ENCODE measurements at places on chromosomes 4 and X.

- no peak for DNase-seq
Observed at GRCh38 chr4:141922236-141922635, 285.9 kb downstream of the IL15 start.

GRCh38 chr4:95985051-95985450 is 145.2 kb downstream of the PDHA2 start:
- DNase-seq = no peak

DNA sequence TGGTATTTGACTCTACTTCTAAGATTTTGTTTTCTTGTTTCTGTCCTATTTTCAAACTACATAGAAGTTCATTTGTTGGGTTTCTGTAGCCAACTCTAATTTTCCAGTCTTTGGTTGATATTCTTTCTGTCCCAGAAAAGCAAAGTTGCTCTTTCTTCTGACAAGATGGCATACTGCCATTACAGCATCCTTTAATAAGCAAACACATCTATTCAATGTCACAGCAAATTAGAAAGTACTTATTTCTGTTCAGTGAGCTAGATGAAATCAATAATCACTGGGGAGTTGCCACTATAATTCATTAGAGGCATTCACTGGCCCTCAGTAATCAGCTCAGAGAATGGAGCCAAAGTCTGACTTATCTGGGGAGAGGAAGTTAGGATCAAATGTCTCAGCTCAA is 1258.0 kb upstream of the IGFBP7 start:
- DNase-seq = no peak

- no peak for DNase-seq
Observed at GRCh38 chr4:158168606-158169005, 4.2 kb downstream of the GASK1B start.

DNA sequence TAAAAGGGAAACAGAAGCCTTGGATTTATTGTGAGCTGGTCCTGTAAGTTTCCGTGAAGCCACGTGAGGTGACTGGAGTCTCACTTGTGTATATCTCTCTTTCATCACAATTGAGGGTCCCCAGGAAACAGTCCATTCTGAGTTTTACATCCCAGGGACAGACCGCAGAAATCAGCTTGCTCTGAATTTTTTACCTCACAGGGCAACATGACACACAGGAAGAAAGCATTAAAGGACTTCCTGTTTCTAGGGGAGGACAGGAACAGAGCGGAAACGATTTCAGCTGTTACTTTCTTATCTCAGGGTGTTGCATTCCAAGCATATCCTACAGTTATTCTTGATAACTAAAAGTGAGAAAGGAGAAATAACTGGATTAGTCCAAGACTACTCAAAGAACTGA is 553.5 kb downstream of the TRAM1L1 start:
- no peak for DNase-seq

DNA sequence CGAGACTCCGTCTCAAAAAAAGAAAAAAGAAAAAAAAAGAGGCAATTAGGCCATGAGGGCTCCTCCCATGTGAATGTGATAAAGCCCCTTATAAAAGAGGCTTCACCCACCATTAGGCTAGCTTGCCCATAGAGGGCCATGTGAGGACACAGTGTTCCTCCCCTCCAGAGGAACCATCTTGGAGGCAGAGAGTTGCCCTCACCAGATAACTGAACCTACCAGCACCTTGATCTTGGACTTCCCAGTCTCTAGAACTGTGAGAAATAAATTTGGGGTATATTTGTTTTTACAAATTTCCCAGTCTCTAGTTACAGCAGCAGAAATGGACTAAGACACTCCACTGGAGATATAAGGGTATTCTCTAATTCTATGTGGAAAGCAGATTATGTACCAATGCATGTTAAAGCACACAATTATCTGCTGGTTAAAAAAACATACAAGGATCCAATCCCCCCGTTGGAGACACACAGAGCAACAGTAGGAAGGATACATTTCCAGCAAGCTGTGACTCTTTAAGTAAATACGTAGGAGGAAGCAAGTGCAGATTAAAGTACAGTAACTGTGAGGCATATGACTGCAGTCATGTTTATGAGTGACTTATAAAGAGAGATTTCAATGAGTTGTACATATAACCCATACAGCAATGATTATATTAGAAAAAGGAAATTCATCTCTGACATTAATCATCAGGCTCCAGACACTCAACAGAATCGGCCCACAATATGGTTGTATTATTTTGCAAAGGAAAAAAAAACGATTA is 21.4 kb downstream of the SH3RF1 start:
- DNase-seq = no peak

GRCh38 chr4:86497131-86497530 is 97.0 kb upstream of the PTPN13 start:
- peak; percentile 36 for DNase-seq

GRCh38 chr4:2860391-2861348 is 17.0 kb downstream of the ADD1 start:
- DNase-seq = no peak

GRCh38 chr4:26717332-26717731 is 133.4 kb downstream of the TBC1D19 start:
- peak; percentile 88 for DNase-seq

GRCh38 chrX:41730081-41730480 is 6.1 kb downstream of the GPR82 start:
- peak; percentile 1 for DNase-seq

- DNase-seq = peak; percentile 70
Observed at GRCh38 chrX:97399400-97399799, 515.7 kb downstream of the RPA4 start.

DNA sequence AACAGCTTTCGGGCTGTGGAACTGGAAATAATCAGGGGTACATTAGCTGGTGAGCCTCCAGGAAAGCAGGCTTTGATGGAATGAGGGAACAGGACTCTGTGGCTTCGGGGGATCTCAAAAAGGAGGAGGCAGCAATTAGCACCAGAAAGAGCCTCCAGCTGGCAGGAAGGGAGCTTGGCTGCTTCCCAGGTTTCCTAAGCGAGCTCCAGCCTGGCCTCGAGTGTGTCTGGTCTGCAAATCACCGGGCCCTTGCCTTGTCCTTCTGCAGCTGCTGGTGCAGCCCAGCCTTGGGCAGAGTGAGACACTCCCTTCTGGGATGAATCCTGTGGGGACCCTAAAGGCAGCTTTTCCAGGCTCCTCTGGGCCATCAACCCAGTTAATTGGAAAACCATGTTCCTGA is 10.7 kb upstream of the PDHA1 start:
- DNase-seq = peak; percentile 8

DNA sequence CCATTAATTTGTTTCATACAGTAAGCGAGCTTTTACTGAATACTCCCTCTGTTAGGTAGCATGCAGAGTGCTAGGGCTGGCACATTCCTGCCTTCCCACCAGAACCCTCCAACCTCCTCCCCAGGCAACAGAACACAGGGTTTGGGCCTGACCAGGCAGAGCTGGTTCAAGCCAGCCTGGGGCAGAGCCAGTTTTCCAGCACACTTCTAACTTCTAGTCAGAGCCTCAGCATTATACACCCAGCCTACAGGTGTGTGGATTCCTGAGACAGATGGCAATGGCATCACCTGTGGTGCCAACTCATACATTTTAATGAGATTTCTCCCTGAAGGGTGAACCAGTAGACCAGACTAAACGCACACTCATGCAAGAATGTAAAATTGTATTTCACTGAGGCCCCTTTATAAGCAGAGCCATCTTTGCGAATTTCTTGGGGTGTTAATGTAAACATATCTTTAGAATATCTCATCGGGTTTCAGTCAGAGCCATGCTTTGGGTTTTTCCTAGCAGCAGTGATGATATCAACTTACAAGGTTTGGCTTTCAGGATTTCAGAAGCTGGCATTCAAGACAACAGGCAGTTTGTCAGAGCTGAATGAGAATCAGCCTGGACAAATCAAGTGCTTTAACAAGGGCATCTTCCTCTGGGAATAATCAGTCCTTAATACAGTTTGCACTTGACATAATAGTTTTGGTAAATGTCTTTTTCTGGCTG is 92.0 kb downstream of the GATB start:
- DNase-seq = peak; percentile 27

DNA sequence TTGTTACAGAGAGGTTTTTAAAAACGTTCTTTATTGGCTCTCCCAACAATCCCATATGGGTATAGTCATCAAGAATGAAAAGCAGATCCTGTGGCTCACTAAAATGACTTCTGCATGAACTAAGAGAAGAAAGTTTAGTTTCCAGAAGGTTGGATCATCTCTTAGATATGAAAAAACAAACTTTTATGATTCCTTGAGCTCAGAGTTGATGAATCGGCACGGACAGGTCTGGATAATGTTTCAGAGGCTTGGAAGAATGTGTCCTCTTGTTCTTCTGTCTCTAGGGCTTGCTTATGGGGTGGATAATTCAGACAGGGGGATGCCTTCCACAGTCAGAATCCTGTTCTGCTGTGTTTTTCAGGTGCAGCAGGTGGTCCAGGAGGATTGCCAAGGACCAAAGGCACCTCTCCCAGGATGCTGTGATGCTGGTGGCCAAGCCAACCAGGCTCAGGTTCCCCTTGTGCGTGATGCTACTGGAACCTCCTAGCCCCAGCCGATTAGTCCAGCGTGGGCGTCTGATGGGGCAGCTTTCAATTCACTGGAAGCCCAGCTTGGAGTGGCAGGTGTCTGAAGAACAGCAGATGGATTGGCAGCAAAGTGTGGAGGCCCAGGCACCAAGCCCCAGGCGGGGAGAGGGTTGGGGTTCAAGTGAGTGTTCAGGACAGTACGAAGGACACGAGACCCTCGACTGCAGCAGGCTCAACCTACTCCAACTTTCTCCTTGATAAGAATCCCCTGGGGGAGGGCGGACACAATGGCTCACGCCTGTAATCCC is 30.3 kb downstream of the CCKAR start:
- peak; percentile 49 for DNase-seq

DNA sequence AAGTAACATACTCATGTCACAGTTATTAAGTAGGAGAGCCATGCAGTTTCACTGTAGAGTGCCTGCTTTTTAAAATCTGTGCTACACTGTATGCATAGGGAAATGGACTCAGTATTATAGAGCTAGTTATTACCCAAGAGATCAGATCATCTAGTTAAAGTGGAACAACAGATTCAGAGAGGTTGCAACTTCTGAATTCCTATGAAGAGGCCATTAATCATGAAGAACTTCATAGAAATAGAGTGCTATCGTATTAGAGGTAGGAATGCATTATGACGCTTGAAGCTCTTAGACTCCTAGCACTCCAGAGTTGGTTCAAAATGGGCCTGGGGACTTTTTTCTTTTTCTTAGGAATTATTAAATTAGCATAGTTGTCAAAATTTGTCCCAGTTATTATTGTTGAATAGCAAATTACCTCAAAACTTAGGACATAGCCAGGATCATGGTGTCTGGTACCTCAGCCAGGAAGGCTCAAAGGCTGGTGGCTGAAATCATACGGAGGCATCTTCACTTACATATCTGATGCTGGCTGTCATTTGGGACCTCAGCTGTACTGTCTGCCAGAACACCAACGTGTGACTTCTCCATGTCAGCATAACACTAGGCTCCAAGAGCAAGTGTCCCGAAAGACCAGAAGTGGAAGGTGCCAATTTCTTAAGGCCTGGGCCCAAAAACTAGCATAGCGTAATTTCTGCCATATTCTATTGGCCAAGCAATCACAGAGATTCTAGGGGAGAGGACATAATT is 125.7 kb downstream of the STAG2 start:
- DNase-seq = no peak

DNA sequence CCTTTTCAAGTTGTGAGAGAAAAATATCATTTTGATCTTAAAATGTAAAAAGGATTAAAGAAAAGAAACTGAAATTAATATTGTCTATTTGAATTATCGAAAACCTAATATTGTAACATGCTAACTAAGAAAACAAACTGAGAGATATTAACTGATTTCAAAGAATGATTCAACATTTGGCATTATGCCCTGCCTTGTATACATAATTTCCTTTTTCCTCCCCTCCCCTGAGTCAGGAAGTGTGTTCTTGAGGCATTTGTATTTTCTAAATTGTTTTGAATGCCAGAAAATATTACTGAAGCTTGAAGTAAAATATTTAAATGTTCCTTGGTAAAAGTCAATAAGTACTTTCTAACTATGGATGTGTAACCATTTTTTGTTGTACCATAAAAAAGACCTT is 49.4 kb downstream of the RPS6KA3 start:
- peak; percentile 60 for DNase-seq

- DNase-seq = peak; percentile 60
Observed at GRCh38 chr4:110005461-110006056, 92.9 kb downstream of the EGF start.

DNA sequence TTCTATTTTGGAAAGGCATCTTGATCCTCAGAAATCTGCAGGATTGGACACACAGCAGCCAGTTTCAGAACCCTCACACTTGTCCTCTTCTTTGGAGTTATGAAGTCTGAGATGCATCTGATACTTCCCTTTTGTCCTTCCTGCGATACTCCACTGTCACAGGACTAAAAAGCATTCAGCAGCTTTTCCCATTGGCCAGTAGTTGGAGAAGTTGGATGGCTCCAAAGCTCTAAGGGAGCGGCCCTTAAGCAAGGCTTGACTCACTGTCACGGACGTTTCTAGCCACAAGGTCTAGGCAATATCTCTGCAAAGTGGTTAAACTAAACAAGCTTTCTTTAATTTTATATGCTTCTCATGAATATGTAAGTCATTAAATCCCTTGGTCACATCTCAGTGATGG is 417.0 kb downstream of the AFF2 start:
- no peak for DNase-seq

- no peak for DNase-seq
Observed at GRCh38 chr4:70754990-70755688, 33.4 kb downstream of the RUFY3 start.

DNA sequence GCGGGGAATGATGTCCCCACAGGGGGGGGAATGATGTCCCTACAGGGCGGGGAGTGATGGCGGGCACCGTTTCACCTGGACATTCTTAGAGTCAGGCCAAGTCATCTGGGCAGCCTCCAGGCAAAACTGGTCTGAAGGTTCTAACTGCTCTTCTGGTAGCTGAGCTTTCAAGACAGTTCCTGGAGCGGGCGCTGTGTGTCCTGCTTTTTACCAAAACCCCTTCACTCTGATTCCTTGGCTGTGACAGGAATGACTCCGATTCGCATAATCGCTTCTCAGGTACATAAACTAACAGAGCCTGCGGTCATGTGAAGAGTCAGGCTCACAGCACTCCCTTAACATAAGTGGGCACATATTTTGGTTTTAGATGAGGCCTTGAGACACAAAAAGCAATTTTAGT is 836.0 kb downstream of the TRIML1 start:
- DNase-seq = no peak

DNA sequence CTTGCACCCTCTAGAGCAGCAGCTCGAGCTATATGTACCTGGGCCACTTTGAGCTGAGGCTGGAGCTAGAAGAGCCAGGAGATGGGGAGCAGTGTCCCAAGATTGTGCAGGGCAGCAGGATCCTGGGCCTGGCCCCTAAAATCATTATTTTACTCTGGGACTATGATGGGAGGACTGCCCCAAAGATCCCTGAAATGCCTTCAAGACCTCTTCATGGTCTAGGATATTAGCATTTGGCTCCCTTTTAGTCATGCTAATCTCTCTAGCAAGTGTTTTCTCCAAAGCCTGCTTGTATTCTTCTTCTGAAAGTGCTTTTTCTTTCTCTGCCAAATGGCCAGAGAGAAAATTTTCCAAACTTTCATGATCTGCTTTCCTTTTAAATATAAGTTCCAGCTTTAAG is 211.6 kb downstream of the PARM1 start:
- no peak for DNase-seq

GRCh38 chrX:10110316-10110935 is 46.3 kb upstream of the CLCN4 start:
- DNase-seq = no peak
